Activated T-cell treated with anti-CD3 and anti-CD28 coated beads, Interleukin-2, amount 50 U/mL, for 72 hours (primary cell): ENCODE measurements at places on chromosomes 1 and 21. TPM values are rescaled to one million over a fixed set of nuclear protein-coding genes. Genes with fewer than 3 reads are reported as not detected.

GRCh38 chr1:14724678-14725077, 126.2 kb downstream of the KAZN start:
- DNase-seq = no peak

Gene KCNA2
- 0.46 TPM for total RNA-seq

Gene CCDC181
- not detected for total RNA-seq

GRCh38 chr1:9035226-9035625, 9.0 kb upstream of the SLC2A7 start:
- H3K27me3 ChIP-seq = peaks cover 18% of the 10 kb centered on the region
- no peak overlapping the region for H3K4me3 ChIP-seq
- DNase-seq = no peak

GRCh38 chr1:64696879-64697278, 48.0 kb upstream of the RAVER2 start:
- no peak overlapping the region for H3K27ac ChIP-seq
- no peak overlapping the region for H3K4me3 ChIP-seq
- DNase-seq = no peak
- H3K36me3 ChIP-seq = no peaks in the 10 kb centered on the region

GRCh38 chr1:42807056-42807668, 9.8 kb upstream of the ERMAP start:
- H3K4me1 ChIP-seq = no peaks in the 10 kb centered on the region
- H3K27me3 ChIP-seq = no peaks in the 10 kb centered on the region
- no peak overlapping the region for H3K4me3 ChIP-seq
- H3K36me3 ChIP-seq = peaks cover 2% of the 10 kb centered on the region
- no peak for DNase-seq
- H3K27ac ChIP-seq = peak overlapping the region; percentile 33

GRCh38 chr1:151222130-151222529, 23.8 kb downstream of the PIP5K1A start:
- no peaks in the 10 kb centered on the region for H3K27me3 ChIP-seq
- H3K27ac ChIP-seq = peak overlapping the region; percentile 39
- H3K4me1 ChIP-seq = peaks cover 12% of the 10 kb centered on the region
- peaks cover 12% of the 10 kb centered on the region for H3K36me3 ChIP-seq

GRCh38 chr1:155064832-155065429, 1.4 kb downstream of the EFNA4 start:
- peaks cover 1% of the 10 kb centered on the region for H3K36me3 ChIP-seq
- peaks cover 37% of the 10 kb centered on the region for H3K4me1 ChIP-seq
- H3K27ac ChIP-seq = peak overlapping the region; percentile 2

DNA sequence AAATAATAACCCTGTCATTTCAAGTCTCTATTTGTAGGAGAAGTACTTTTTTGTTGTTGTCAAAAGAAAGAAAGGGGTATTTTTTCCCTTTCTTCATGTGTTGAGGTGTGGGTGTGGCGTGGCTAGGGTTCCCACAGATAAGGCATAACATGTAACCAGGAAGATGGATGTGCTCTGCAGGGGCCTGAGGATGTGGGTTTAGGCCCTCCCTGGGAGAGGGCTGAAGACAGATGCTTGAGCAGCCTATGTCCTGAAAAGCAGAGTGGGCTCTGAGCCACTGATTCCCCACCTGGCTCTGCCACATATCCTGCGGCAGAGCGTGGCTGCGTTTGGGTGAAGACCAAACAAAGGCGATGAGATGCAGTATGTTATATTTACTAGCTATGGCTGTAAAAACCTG, 13.9 kb upstream of the ADAR start:
- no peak overlapping the region for H3K27ac ChIP-seq
- no peak overlapping the region for H3K4me3 ChIP-seq
- H3K36me3 ChIP-seq = peaks cover 16% of the 10 kb centered on the region
- peaks cover 73% of the 10 kb centered on the region for H3K4me1 ChIP-seq

GRCh38 chr1:34500451-34500850, 254.4 kb upstream of the GJB5 start:
- no peak for DNase-seq
- no peak overlapping the region for H3K4me3 ChIP-seq
- no peaks in the 10 kb centered on the region for H3K27me3 ChIP-seq
- no peak overlapping the region for H3K27ac ChIP-seq
- H3K4me1 ChIP-seq = no peaks in the 10 kb centered on the region
- no peaks in the 10 kb centered on the region for H3K36me3 ChIP-seq

DNA sequence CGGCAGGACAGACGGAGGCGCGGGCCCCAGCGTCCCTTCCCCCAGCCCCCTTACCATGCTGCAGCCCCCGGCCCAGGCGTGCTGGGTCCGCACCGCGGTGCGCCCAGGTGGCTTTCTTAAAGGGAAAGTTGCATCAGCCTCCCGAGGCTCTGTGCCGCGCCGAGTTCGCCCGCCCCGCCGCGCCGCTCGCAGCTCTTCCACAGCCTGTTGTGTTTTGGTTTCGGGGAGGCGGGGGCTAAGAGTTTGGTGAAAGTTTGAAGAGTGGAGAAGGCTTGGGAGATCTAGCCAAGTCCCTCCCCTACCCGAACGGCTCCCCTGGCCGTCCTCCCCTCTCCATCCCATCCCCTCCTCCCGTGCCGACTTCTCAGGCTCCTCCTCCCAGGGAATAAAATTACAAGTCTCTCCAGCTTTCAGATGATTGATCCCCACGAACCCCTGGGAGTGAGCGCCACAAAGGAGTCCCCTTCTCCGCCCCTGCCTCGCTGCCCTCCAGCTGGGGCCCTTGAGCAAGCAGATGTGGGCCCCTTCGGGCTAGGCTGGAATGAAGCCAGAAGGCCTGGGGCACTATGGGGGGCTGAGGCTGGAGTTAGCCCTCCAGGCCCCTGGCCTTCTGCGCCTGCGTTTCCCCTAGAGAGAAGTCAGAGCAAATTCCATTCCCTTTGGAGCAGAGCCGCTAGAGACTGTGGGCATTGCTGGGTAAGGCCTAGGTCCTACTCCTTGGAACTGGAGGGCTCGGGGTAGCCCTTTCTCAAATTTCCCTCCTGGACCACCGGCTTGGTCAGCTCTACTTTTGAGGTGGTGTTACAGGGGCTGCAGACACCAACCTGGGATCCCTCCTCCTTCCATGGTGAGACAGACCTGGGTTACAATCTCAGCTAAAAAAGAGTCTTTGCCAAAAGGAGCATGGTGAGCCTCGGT, at the start of gene SLC6A9:
TSS of gene SLC6A9 (minus strand) at position 211 of the 918 bp plus-strand sequence. CDS start 7,185 bp downstream, outside the sequence.
- H3K27me3 ChIP-seq = no peaks in the 10 kb centered on the region
- H3K36me3 ChIP-seq = peaks cover 6% of the 10 kb centered on the region
- H3K4me1 ChIP-seq = peaks cover 41% of the 10 kb centered on the region
- DNase-seq = peak; percentile 62
- H3K27ac ChIP-seq = peak within 1 kb of the TSS; percentile 86
- peak within 1 kb of the TSS; percentile 90 for H3K4me3 ChIP-seq

Gene HSD3B1
- not detected for total RNA-seq

Gene C1orf141
- 0.17 TPM for total RNA-seq

- no peak for DNase-seq
- H3K36me3 ChIP-seq = no peaks in the 10 kb centered on the region
- no peak overlapping the region for H3K27ac ChIP-seq
- no peak overlapping the region for H3K4me3 ChIP-seq
- H3K4me1 ChIP-seq = no peaks in the 10 kb centered on the region
Measured at GRCh38 chr1:168623003-168623828, 46.8 kb downstream of the XCL1 start.

DNA sequence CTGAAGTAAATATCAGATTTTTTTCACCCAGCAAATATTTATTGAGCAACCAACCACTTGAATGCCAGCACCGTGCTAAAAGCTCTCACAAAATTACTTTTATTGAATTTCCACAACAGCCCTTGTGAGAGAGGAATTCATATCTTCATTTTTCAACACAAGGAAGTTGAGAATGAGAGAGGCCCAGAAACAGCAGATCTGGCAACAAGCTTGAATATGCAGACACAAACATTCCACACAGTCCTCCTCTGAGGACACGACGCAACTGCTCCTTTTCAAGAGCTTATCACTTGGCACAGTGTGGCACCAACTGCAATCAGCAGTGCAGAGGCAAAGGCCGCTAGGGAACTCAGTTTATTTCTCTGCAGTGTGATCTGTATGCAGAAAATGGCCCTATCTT, 32.2 kb upstream of the IFNAR2 start:
- DNase-seq = no peak
- no peaks in the 10 kb centered on the region for H3K36me3 ChIP-seq
- peaks cover 16% of the 10 kb centered on the region for H3K4me1 ChIP-seq
- no peak overlapping the region for H3K4me3 ChIP-seq
- H3K27me3 ChIP-seq = peaks cover 8% of the 10 kb centered on the region
- H3K27ac ChIP-seq = no peak overlapping the region

GRCh38 chr1:172790245-172790644, 131.3 kb downstream of the FASLG start:
- H3K27me3 ChIP-seq = peaks cover 12% of the 10 kb centered on the region
- peaks cover 2% of the 10 kb centered on the region for H3K36me3 ChIP-seq
- H3K27ac ChIP-seq = no peak overlapping the region
- no peak for DNase-seq
- peaks cover 8% of the 10 kb centered on the region for H3K4me1 ChIP-seq
- H3K4me3 ChIP-seq = no peak overlapping the region

Gene CRYBG2
- 2.3 TPM for total RNA-seq

Gene ZBTB8A
- total RNA-seq = 0.56 TPM

Gene CRNN
- not detected for total RNA-seq

Gene MFN2
- total RNA-seq = 54.8 TPM

Gene KMO
- 0.21 TPM for total RNA-seq

DNA sequence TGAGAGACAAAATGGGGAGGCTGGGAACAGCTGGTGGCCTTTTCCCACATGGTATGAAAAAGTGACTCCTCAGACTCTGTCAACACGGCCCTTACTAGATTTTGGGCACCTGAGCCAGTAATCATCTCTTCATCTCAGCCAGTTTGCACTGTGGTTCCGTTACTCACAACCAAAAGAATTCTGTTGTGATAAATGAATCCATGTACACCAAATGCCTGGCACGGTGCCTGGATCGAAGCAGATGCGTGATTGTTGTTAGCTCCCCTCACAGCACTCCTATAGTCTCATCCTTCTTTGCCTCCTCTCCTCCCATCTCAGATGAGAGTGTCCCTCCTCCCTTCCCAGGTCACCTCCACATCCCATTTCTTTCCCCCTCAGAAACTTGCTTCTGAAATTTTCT, 57.9 kb upstream of the GJB5 start:
- DNase-seq = no peak
- H3K4me3 ChIP-seq = no peak overlapping the region
- peaks cover 27% of the 10 kb centered on the region for H3K27me3 ChIP-seq
- H3K36me3 ChIP-seq = no peaks in the 10 kb centered on the region
- no peaks in the 10 kb centered on the region for H3K4me1 ChIP-seq
